ENCODE measurements at places on chromosomes 2 and 18.

- no peak for DNase-seq
Observed at GRCh38 chr2:189927823-189928222, 134.7 kb downstream of the MSTN start.

DNA sequence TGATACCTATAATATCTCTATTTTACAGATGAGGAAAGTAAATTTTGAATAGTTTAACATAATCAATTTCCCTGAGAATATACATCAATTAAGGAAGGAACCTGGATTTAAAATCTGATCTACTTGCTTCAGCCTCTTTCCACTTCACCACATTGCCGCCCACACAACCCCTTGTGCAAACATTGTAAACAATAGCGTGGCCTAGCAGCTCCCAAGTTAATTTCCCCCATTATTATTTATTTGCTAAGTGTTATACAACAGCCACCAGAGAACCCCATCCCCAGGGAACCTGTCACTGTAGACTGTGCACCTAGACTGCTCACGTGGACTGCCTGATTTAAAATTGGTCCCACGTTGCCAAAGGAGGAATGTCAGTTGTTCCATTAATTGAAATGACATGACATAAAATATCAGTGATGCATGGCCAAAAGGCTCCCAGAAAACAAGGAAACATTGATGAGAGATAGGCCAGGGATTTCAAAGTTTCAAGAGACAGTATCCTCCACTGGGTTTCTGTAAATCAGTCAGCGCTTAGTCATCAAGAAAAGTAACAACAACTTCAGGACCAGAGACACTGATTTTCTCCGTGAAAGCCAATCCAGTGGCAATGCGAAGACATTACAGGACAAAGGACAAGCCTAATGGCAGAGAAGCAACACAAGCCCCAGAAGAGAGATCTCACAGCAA lies 41.3 kb downstream of the SCG2 start:
- no peak for DNase-seq

GRCh38 chr2:67453310-67453709 lies 56.2 kb downstream of the ETAA1 start:
- no peak for DNase-seq

DNA sequence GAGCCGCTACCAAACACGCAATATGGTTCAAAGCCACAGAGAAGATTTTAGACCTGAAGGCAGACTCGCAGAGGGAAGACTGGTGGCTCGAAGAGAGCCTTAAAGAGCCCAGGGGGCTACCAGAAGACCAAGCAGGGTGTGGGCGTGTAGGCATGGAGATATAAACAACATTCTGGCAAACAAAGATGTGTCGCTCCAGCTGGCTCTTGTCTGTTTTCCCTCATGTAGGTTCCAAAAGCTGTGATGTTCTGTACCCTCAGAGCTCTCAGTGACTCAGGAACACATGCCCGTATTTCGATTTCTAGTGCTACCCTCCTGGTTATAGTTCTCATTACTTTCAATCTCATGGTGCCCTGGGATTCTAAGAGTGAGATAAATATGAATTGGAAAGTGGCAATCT lies 44.5 kb downstream of the DOCK10 start:
- no peak for DNase-seq

GRCh38 chr2:200310545-200310971 lies 4.1 kb downstream of the SPATS2L start:
- DNase-seq: no peak

GRCh38 chr2:62641936-62642335 lies 63.6 kb upstream of the EHBP1 start:
- DNase-seq: no peak

GRCh38 chr2:48397846-48398245 lies 132.1 kb upstream of the STON1 start:
- DNase-seq: no peak
